NCI-H1930 (cell line): ENCODE measurements at places on chromosomes 1 and 21.

GRCh38 chr1:180548686-180549317 lies 10.0 kb upstream of the OVAAL start:
- DNase-seq: no peak

DNA sequence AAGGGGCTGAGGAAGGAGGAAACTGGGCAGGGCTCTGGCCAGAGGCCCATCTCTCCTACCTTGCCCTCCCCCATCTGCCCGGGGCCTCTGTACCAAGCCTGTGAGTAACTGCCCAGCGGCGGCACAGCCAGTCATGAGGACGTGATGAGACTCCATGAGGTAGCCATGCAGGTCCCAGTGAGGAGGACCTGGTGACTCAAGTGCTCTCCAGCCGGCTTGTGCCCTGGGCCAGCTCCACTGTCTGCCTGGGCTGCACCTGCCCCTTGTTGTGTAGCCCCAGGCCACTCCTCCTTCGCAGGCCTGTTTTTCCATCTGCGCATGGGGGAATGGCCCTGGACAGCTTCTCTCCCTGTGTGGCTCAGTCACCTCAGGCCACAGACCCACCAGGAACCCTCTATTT lies 42.0 kb upstream of the PADI1 start:
- DNase-seq: no peak

GRCh38 chr1:165840423-165840822 lies 13.0 kb downstream of the UCK2 start:
- DNase-seq: no peak

DNA sequence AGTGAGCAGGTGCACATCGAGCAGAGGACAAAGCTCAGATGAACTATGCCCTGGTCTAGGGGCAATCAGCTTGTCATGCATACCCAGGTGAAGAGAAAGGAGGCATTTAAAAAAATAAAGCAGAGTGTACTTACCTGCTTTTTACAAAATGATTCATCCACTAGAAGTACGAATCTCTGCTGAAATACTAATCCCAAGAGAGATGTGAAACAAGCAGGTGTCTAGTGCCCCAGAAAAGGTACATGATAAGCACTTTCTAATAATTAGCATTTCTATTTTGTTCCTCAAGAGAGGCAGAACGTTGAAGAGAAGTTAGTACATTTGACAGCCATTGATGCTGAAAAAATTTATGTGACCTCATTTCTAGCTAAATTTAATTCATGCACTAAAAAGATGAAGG lies 31.1 kb downstream of the CHODL start:
- DNase-seq: peak; percentile 11

- DNase-seq: no peak
Measured at GRCh38 chr1:109989506-109990301, 5.1 kb downstream of the AHCYL1 start.

DNA sequence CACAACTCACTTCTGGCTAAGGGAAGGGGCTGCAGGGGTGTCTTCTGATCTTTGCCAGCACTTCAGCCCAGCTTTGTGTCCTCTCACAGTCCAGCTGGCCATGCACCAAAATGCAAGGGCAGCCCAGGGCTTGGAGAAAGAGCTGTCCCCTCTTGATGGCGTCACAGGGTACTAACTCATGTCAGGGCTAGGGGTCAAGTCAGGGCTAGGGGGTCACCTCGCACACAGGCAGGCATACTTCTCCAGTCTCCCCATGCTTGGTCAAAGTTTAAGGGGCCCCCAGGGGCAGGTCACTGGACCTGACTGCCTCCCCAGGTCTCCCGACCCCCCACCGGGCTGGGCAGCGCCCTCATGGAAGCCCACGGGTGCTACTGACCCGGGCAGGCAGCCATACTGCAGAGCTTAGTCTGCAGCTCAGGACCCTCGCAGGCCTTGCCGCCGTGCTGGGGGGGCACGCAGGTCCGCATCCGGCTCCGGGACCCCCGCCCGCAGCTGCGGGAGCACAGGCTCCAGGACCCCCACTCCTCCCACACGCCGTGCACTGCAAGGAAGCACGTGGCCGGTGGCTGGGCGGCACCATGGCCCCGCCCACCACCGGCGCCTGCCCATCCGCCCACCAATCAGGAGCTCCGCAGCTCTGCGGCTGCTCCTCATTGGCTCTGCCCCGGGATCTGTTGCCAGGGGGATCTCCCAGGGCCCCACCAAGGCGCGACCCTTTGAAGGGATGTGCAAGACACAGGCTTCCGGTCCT lies 21.5 kb downstream of the ADGRB2 start:
- DNase-seq: no peak

DNA sequence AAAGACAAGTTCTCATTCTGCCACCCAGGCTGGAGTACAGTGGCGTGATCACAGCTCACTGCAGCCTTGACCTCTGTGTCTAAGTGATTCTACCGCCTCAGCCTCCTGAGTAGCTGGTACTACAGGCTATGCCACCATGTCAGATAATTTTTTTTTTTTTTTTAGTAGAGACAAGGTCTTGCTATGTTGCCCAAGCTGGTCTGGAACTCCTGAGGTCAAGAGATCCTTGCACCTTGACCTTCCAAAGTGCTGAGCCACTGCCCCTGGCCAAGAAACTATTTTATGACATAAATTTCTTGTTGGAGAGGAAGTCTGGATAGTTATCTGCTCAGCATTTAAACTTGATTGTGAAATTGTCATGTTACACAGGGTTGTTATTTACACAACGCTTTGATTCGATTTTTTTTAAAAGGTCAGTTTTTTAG lies 2.1 kb downstream of the SCCPDH start:
- DNase-seq: no peak

DNA sequence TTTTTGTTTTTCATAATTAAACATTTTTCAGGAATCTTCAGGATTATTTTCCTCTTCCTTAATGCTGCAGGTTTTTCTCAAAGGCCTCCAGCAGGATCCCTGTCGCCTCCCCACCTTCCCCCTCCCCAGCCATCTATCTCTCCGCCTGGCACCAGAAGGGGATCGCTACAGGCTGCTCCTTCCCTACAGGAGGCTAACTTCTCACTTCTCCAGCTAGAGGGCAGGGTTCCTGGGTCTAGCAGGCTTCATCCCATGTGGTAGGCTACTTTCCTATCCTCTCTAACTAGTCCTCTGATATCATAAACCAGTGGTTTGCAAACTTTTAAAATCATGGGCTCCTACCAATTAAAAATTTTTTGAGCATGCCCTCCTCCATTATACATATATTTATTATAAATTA lies 104.1 kb downstream of the KCNN3 start:
- no peak for DNase-seq

DNA sequence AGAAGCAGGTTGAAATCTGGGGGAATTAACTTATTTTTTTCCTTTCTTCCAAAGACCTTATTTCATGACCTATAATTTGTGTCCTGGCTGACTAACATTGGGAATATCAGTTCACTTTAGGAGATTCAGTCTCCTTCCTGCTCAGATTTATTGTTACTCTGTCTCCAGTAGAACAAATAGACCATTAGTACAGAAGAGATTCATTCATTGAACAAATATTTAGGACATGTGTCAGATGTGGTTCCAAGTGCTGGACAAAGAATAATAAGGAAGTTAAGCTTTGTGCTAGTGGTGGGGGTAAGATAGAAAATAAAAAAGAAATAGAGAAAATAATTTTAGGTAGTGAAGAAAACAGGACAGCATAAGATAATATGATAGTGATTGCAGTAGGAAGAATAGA lies 20.3 kb downstream of the ZMYM4 start:
- DNase-seq: no peak
